CD4-positive, alpha-beta T cell treated with Interleukin-2 at 100 ng/mL for 4 hours (primary cell): ENCODE measurements at places on chromosomes 7 and 10.
A peak's percentile ranks its signal among the peaks of the same experiment; 100 is the strongest.

DNA sequence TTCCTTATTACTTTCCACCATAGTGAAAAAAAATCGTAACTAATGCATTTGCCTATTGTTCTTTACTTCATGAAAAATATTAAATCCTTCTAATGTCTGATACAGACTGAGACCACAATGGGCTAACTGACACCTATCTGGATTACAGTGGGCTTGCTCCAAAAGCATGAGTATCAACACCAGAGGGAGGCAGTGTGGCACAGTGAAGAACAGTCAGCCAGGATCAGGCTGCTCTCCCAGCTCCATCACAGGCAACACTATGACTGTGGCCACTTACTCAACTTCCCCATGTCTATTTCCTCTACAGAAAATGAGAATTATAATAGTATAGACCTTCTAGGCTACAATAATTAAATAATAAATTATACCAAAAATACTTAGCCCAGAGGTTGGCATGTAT lies 97.2 kb downstream of the SLC25A13 start:
- no peak for DNase-seq

DNA sequence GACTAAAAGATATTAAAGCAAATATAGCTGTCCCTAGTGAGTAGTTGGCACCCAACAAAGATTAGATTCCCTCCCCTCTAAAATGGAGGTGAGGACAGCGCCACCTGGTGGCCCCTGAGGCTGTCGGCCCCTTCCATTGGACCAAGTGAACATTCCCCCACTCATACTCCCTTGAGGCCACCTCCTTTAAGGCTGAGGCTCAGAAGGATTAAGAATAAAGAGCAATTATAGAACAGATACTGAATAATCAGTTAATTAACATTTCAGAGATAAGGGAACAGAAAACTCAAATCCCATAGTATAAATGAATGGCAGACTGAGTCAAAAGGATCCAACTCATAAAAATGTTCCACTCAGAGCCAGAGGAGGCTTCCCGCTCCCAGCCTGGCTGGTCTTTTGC lies 130.4 kb upstream of the GHITM start:
- DNase-seq = peak; percentile 6

DNA sequence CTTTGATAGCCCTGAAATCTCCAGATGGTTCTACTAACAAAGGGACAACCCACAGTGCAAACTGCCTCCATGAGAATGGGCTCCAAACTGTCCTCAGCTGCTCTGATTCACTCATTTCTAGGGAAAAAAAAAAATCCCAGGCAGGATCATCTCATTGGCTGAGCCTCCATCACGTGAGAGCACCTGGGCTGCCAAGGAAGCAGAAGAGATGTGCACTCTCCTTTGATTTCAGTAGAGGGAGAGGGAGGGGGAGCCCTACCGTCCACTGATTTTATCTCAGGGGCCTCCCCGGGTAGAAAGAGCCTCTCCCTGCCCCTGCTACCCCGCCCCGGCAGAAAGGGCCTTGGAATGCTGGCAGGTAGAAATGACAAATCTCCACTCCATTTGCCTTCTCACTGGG lies 725.4 kb downstream of the PHTF2 start:
- no peak for DNase-seq

GRCh38 chr10:95605163-95605562 lies 44.0 kb upstream of the SORBS1 start:
- DNase-seq = no peak

- no peak for DNase-seq
Measured at GRCh38 chr7:41047789-41048191, 655.1 kb downstream of the INHBA start.

- DNase-seq = no peak
Measured at GRCh38 chr7:116895849-116896248, 33.5 kb downstream of the CAPZA2 start.

GRCh38 chr7:148356303-148356702 lies 234.3 kb upstream of the C7orf33 start:
- DNase-seq = no peak

GRCh38 chr10:4652111-4653010 lies 173.6 kb upstream of the AKR1E2 start:
- DNase-seq = peak; percentile 35

DNA sequence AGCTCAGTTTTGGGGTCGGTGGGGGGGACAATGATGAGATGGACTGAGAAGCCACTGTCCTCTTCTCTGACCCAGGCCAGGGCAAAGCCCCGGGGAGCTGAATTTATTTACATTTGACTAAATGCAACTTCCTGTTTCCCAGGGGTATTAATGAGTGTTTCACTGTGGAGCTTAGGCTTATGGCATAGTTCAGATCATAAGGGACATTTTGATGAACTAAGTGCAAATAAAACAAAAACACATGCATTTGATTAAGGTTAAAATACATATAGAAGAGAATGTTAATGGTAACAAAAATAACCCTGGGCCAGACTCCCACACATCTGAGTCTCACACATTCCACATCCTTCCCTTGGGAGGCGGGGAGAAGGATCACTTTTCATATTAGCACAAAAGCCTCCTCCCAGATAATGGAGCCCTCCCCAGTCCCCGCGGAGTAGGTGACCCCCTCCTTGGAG lies 320.6 kb downstream of the FRMD4A start:
- no peak for DNase-seq

GRCh38 chr7:39125846-39126245 lies 148.1 kb downstream of the POU6F2 start:
- DNase-seq = no peak

DNA sequence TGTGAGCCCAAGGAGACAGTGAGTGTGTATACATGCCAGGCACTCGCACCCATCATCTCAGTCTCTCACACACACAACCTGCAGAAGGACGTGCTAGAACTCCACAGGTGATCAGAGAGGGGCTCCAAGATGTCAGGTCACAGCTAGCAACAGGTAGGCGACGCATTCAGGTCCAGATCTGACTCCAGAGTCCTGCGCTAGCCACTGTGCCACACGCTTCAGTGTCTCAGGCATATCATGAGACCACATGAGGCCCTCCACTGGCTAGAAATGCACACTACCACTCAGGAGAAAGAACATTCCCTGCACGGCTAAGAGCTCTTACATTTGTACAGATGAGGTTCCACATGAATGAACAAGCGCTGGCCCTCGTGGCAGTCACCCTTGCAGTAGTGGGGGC lies 11.5 kb downstream of the AKR1B1 start:
- DNase-seq = no peak

DNA sequence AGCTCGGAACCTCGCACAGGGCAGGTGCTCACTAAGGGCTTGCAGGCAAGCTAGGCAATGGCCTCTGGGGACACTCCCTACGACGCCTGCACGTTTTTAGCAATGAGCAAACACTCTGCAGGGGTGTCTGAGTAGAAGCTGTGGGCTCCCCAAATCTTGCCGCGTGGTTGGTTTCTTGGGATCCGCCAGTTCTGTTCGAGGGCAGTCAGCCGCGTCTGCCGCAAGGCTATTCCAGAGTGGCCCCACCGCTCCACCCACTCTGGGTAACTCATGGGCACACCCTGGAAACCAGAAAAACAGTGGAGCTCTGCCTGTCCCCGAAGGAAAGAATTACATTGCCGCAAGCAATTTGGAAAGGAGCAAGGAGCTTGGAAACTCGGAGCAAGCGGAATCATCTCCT lies 189.3 kb upstream of the LYZL2 start:
- no peak for DNase-seq

- DNase-seq = no peak
Measured at GRCh38 chr10:67043041-67043440, 117.2 kb downstream of the LRRTM3 start.

- no peak for DNase-seq
Measured at GRCh38 chr10:122279725-122280141, 8.6 kb downstream of the BTBD16 start.

DNA sequence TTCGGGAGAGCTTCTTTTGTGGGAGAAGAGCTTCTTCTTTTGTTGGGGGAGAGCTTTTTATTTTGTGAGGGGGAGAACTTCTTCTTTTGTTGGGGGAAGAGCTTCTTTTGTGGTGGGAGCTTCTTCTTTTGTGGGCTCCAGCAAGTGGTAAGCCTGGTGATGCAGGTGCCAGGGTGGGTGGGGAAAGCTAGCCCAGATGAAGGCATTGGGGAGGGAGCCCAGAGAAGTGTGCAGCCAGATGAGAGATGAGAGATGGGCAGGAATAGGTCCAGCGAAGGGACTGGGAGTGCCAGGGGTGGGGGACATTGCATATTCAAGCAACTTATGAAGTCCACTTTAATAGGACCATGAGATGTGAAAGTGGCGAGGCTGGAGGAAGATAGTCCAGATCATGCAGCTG lies 9.7 kb downstream of the ADRA2A start:
- no peak for DNase-seq

GRCh38 chr10:67667035-67667425 lies 29.0 kb downstream of the CTNNA3 start:
- DNase-seq = no peak

- DNase-seq = no peak
Measured at GRCh38 chr7:147510923-147511322, 1079.6 kb upstream of the C7orf33 start.

- DNase-seq = peak; percentile 48
Measured at GRCh38 chr10:11863353-11864109, 40.4 kb downstream of the PROSER2 start.

DNA sequence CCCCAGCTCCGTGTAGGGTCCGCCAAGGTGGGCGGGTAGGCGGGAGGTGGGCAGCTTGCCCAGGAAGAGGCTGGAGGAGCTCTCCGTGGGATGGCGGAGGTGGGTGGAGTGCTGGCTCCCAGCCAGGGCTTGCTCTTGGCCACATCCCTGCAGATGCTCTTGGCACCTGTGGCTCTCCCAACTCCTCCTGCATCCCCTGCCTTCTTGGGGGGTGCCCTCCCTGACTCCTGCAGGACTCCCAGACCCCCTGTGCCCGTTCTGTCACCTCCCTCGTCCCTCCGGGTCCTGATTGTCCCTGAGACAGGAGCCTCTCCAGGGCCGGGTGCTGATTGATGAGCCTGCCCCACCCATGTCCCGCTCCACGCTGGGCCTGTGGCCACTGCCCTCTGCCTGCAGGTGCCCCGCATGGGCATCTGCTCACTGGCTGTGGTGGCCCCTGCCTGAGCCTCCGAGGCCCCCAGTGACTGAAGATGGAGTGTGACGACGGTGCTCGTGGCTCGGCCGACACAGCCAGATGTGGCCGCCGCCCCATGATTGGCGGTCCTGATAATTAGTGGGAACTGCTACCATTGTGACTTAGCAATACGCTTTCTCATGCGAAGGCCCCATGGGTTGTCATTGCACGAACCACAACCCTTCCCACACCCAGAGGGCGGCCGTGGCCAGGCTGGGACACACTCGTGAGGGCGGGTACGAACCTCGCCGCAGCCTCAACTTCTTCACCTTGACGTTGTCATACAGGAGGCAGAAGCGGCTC lies 23.6 kb downstream of the CFAP46 start:
- DNase-seq = no peak

- DNase-seq = no peak
Measured at GRCh38 chr10:75281974-75282373, 46.2 kb upstream of the COMTD1 start.
